ENCODE measurements at places on chromosomes 7 and 10.

DNA sequence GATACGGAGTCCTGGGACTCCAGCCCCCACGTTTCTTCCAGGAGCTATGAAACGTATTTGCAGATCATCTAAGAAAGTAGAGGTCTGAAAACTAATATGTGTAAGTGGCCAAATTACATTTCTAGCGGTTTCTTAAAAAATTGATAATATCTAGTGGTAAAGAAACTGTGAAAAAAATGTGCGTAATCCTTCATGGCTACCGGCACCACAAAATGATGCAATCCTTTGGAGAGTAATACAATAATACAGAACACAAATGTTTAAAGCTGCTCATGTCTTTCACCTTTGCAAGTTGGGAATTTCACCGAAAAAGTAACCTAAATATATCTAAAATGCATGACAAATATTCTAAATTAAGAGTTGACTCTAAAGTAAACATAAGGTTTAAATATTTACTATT lies 742.1 kb downstream of the GRID1 start:
- DNase-seq: no peak

DNA sequence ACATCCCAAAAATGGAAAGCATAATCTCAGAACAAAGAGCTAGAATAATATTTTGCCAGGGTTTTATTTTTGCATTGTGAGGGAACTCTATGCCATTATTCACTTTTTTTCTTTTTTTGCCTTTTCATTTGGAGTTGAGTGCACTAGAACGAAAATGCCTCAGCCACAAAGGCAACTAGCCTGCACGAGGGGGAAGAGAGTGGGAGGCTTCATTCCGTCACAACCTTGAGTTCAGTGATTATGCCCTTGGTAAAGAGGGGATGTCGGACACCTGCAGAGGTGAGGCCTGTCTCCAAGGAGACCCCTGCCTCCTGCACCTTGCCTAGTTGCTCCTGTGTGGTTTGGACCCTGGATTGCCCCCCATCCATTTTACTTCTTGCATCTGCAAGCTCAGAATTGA lies 232.7 kb downstream of the TEX36 start:
- DNase-seq: no peak

GRCh38 chr10:72649291-72649690 lies 23.4 kb upstream of the MICU1 start:
- DNase-seq: no peak

DNA sequence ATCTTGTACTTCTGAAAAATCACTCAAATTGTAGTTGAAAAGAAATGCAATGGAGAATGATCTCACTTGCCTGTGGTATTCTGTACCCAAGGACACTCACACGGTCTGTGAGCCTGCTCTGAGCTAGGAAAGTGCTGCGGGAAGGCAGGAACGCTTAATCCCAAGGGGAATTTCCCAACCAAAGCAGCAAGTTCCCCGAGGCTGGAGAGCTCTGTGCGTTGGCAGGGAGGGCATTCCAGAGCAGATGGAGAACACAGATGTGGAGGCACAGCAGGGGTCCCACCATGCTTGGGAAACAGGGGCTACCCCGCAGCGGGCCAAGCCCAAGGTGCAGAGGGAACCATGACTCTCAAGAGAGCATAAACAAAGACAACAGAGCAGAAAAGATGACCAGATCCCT lies 13.6 kb downstream of the SVIL start:
- no peak for DNase-seq

GRCh38 chr10:119997429-119997828 lies 104.9 kb downstream of the SEC23IP start:
- DNase-seq: no peak

DNA sequence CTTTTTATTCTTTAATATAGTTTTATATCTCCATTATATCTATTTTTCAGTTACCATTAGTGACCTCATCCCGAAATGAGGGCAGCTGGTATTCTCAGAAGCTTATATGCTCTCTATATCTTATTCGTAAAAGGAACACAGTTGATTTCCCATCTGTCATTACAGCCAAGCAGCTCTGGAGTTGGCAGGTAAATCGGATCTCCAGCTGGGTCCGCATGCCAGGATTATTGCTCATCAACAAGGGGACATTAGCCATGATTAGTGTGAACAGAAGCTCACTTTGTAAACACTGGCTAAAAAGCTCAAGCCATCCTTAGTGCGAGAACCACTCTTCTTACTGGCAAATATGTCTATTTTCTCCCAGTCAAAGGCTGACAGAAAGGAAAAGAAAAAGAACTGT lies 180.3 kb downstream of the NPSR1 start:
- no peak for DNase-seq

- no peak for DNase-seq
Observed at GRCh38 chr7:2982831-2983230, 60.8 kb downstream of the CARD11 start.

- DNase-seq: no peak
Observed at GRCh38 chr10:851901-852300, 79.6 kb downstream of the LARP4B start.

Data from stimulated activated CD4-positive, alpha-beta T cell treated with anti-CD3 and anti-CD28 coated beads, TNF-alpha, amount 100 ng/mL, for 1 hour (primary cell).